ENCODE measurements at places on chromosomes 5 and 9. TPM values are rescaled to one million over a fixed set of nuclear protein-coding genes. Genes with fewer than 3 reads are reported as not detected.

SEPTIN8 gene
- 29.5 TPM for total RNA-seq

PTPRD gene
- total RNA-seq: 5.2 TPM

PCDHGB3 gene
- 5.4 TPM for total RNA-seq

PTGES gene
- 5.4 TPM for total RNA-seq

PDE8B gene
- 43.8 TPM for total RNA-seq

SHOC1 gene
- not detected for total RNA-seq

- no peak for DNase-seq
These were observed 97.4 kb downstream of the OSTF1 start for GRCh38 chr9:75185585-75186170.

GRCh38 chr9:120431268-120431667 is 148.7 kb downstream of the CDK5RAP2 start:
- no peak for DNase-seq

GRCh38 chr9:125805586-125805985 is 58.4 kb downstream of the PBX3 start:
- DNase-seq: no peak

DNA sequence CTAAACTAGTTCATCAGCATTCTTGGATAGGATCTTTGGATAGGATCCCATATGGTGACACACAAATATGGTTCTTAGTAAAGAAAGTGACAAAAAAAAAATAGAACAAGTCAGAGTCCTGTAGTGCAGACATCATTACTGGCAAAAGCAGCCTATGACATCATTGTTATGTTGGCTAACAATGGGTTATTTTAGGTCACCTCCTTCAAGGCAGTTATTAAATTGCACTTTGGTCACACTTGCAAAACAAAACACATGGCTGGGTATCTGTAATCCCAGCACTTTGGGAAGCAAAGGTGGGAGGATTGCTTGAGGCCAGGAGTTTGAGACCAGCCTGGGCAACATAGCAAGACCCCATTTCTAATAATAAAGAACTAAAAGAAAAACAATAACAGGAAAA is 185.9 kb downstream of the KIAA0825 start:
- no peak for DNase-seq

GRCh38 chr5:110757118-110757729 is 18.4 kb downstream of the SLC25A46 start:
- no peak for DNase-seq

- no peak for DNase-seq
These were observed 239.6 kb downstream of the CACNA1B start for GRCh38 chr9:138117101-138117750.

- DNase-seq: no peak
These were observed 173.2 kb downstream of the GABRB2 start for GRCh38 chr5:161373345-161373707.

GRCh38 chr9:123423311-123423640 is 67.3 kb downstream of the CRB2 start:
- no peak for DNase-seq

DNA sequence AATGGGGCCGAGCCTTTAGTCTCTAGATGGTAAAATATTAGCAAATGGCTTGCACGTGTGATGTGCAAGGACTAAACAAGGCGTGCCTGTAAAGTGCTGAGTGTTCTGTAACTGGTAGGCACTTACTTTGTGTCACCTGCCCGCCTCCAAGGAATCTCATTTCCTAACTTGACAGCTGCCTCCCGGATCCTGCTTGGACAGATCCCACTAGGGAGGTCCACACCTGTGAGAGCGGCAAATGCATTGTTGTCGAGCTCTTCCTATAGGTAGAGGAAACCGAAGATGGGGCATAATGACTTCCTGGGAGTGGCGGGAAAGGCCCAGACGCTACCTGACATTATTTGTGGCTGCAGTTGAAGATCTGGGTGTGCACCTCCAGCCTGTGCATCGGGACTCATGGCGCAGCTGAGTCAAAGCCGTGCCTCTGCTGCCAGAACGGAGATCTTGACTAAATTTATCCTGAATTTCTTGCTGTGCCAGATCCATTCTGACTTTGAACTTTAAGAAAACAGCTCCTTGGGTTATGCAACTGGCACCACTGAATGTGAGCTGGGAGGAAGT is 79.8 kb downstream of the TENT4A start:
- no peak for DNase-seq

DNA sequence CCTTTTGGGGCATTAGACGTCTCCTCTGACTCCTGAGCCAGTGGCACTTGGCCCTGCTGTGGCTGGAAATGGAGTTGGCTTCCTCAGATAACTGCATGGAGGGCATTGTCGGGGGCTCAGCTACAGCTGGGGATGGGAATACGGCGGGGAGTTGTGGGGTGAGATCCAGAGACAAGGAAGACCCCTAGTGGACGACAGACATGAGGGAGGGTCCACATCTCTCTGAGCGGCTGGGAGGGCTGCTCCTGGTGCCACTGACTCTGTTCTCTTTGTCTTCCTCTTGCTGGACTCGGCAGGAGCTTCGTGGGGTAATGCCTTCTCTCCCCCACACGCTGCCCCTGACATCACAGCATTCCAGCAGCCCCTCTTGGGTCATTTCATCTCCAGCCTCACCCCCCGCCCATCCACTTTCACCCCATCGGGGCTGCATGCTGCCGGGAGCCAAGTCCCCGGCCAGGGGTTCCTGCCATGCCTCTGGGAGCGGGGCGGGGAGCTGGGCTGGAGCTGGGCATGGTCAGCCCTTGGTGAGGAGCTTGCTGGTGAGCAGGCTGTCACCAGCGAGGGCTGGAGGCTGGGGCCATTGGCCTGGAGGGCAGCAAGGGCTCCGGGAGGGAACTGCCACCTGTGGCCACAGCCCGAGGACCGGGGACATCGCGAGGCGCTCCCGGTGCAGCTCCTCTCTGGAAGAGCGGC is 172.3 kb downstream of the CACNA1B start:
- DNase-seq: no peak

DNA sequence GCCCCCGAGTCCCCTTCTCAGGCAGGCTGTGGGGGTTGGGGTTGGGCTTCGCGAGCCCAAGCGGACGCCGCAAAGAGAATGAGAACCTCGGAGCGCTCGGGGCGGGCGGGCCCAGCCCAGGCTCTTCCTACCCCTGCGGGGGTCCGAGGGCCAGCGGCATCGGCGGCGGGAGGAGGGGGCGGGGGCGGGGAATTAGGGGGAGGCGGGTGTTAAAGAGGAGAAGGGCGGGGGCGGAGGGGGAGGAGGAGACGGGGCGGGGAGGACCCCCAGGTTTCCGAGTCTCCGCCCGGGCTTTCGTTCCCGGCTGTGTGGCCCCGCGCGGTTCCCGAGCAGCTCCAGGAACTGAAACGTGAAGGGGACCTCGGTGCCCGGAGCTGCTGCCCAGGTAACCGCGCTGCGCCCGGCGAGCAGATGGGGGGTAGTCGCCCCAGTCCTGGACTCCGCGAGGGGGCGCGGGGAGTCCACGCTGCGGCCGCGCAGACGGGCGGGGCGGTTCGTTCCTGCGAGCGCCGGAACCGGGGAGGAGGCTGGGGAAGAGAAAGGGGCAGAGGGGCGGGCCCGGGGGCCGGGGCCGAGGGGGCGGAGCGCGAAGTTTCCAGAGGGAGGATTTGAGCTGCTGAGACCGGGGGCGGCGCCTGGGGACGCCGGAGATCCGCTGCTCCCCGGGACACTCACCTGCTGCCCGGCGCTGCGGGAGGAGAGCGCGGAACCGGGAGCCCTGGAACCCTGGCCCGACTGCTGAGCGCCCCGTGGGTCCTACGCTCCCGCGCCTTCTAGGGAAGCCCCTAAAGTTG is 38.4 kb upstream of the PLEKHG4B start:
- peak; percentile 70 for DNase-seq

DNA sequence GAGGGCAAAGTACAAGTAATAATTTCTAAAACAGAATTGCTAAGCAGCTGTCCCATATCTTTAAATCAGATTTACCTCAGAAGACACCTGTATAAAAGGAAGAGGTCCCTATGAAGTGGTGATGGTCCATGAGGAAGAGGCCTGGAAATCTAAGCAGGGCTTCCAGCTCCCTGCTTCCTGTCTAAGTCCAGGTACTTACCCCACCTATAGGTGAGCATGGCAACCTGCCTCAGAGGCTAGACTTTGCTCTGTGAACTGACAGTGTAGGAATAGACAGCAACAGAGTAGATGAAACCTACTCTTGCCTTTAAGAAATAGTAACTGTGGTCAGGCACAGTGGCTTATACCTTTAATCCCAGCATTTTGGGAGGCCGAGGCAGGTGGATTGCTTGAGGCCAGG is 55.8 kb upstream of the ARRDC3 start:
- no peak for DNase-seq

DNA sequence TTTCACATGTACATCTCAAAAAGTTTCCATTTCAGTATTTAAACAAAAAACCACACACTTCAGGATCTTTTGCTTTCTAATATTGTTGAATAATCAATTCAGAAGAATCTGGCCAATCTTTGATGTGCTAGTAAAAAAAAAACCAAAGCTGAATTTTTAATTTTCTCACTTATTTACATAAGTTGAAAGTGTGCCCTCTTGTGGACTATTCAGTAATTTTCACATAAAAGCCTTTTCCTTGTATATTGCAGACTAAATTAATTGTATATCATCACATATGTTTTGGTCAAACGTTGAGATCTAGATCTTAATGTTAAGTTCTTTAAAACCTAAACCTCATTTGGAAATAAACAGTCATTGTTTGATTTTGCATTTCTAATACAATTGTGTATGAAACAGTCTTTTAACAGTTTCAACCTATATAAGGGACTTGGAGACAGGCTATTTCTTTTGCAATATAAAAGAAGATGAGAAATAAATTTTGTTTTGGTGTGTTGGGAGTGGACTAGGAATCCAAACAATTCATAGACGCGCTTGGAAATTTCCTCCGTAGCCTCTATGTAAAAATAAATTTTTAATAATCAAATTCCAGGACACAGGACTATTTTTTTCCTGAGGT is 68.1 kb downstream of the NIPBL start:
- DNase-seq: no peak

GRCh38 chr9:121652021-121652837 is 795 bp downstream of the DAB2IP start:
- peak; percentile 61 for DNase-seq

- DNase-seq: peak; percentile 58
These were observed 73.2 kb downstream of the PIK3R1 start for GRCh38 chr5:68288707-68289134.

DNA sequence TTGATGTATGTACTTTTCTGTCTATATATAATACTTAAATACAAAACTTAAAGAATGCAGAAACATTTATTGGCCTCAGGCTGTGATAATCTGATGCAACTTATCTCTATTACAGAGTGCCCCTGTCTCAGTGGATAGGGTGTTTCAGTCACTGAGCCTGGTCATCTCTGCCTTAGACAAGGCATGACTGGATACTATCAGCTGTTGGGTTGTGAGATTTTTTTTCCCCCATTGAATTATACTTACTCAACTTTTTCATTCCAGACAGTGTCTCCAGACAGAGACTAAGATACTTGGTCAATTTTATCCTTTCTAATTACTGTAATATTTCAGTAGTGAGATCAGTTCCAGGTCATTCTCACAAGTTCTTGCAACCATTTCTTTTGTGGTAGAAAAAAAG is 26.7 kb downstream of the XRCC4 start:
- DNase-seq: no peak

All from right cardiac atrium (tissue), 5 donors.